NCI-H524 (cell line): ENCODE measurements at places on chromosomes 11 and 22.

DNA sequence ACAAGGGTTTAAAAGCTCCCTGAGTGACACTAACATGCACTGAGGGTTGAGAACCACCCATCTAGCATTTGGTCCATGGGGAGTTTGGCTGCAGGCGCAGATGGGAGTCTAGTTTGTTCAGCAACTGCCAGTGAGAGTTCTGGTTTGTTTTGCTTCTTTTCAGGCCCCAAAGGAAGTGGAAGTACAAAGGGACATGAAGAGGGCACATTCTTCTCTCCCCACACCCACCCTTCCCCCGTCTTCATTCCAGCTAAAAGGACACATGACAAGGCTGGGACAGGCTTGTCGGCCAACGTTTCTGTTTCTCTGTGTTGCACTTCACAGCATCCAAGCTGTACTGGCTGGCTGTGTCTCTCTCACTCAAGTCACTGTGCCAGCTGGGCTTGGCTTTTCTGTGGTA is 8.2 kb upstream of the ENDOD1 start:
- DNase-seq, result no peak

GRCh38 chr11:118213201-118213600 is 11.6 kb downstream of the JAML start:
- no peak for DNase-seq

- no peak for DNase-seq
Observed at GRCh38 chr11:15967966-15968365, 388.4 kb downstream of the SOX6 start.

- DNase-seq, result no peak
Observed at GRCh38 chr11:58919561-58919960, 19.7 kb upstream of the GLYATL1 start.

DNA sequence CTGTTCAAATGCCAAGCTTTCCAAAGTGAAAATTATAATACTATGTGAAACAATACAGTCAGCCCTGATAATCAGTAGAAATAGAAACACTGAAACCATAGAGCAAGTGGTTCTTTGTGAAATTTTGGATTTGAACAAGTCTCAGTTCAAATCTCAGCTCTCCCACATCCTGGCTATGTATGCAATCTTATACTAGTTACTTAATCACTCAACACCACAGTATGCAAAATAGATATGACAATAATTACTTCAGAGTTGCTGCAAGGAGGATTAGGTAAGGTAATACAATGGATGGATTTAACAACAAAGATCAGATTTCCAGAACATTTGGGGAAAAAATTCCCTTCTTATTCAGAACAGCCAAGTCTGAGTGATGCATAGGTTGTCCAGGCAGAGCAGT is 851.8 kb upstream of the CCDC90B start:
- DNase-seq, result peak; percentile 31

- peak; percentile 10 for DNase-seq
Observed at GRCh38 chr11:36711104-36711825, 113.2 kb upstream of the RAG2 start.

- peak; percentile 41 for DNase-seq
Observed at GRCh38 chr11:17686231-17686980, 33.0 kb upstream of the MYOD1 start.

- peak; percentile 26 for DNase-seq
Observed at GRCh38 chr11:111918390-111919256, at the start of gene C11orf52. Gene C11orf52 (plus strand): TSS chr11:111918913. CDS start chr11:111918973, 60 bp downstream.

DNA sequence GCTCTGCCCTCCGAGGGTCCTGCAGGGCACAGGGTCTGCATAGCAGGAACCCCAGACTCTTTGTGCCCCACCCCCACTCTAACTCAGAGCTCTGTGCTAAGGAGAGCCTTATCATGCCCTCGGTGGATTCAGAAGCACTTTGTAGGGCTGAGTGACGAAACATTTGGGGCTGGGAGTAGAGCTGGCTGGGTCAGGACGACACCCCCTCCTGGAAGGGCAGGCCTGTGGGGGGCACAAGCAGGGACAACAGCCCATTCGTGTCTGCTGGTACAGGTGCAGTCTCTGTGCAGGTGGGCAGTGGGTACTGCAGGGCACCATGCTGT is 8.9 kb downstream of the APOBEC3A start:
- no peak for DNase-seq

DNA sequence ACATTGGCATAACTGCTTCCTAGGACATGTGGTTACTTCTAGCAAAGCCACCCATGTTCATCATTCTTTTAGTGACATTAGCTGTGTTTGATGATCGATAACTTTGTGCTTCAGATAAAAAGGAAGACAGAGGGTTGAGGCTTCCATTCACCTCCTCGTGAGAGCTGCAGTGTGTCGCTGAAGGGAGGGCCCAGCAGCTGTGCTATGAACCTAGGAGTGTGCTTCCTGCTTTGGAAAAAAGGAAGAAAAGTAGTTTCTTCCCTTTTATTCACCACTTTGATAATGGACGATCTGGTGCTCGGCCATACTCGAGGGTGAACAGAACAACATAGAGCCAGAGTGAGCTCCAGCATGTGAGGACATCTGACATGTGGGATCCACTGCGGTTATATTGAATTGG is 6.1 kb upstream of the RFPL2 start:
- no peak for DNase-seq

GRCh38 chr22:17100621-17101020 is 15.8 kb downstream of the IL17RA start:
- DNase-seq, result no peak

GRCh38 chr11:64490562-64491216 is 100.3 kb upstream of the SLC22A12 start:
- DNase-seq, result no peak

DNA sequence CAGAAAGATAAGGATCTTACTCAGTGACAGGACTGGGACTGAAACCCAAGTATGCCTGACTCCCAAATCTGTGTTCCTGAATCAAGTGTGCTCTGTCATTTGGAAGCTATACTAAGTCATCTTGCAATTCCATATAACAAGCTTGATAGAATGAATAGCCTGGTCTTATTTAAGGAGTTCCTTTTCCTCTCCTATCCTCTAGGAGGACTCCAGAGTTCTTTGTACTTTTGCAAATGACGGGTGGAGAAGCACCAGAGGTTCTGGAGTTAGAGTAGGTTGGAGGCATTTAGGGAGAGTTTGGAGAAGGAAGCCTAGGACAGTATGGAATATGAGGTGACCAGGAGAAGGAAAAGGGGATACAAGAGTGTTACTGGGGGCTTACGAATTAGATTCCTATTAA is 92.9 kb upstream of the RCN1 start:
- no peak for DNase-seq

DNA sequence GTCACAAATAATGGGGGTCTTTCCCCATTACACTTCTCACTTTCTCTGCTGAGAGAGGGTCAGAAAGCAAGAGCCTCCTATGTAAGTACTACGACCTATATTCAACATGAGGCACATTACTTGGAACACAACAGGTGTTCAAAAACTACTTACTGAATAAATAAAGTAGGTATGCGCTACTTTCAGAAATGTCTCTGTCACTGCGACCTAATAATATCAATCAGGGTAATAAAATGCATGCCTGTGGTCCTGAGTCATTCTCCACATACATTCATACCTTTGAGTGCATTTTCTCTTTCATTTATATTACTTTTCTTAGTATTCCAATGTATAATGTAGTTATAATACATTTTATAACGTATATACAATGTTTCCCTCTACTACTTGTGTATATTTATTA is 838.9 kb downstream of the DLG2 start:
- no peak for DNase-seq

DNA sequence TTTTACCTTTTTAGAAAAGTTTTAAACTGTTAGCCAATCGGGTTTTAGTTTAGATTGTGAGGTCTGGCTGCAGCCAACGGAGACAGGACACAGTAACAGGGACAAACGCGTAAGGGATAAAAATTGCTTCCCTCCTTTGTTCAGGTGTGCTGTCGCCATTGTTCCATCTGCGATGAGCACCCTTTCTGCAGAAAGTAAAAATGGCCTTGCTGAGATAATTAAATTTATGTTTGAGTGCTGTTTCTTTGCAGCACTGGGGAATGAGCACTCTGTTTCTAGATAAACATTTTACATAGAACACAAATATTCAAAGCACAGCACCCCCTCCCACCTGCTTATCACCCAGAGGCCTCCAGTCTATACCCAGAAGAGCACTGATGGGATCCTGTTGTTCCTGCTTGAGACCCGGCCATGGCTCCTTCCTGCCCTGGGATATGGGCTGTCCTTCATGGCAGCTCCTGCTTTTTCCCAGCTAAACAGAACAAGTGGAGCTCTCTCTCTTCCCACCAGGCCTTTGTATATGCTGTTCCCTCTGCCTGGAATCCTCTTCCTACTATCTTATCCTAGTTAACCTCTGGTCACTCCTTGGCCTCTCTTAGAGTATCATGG is 34.3 kb upstream of the CELSR1 start:
- DNase-seq, result no peak

GRCh38 chr11:65546217-65546958 is 11.8 kb downstream of the LTBP3 start:
- peak; percentile 43 for DNase-seq

DNA sequence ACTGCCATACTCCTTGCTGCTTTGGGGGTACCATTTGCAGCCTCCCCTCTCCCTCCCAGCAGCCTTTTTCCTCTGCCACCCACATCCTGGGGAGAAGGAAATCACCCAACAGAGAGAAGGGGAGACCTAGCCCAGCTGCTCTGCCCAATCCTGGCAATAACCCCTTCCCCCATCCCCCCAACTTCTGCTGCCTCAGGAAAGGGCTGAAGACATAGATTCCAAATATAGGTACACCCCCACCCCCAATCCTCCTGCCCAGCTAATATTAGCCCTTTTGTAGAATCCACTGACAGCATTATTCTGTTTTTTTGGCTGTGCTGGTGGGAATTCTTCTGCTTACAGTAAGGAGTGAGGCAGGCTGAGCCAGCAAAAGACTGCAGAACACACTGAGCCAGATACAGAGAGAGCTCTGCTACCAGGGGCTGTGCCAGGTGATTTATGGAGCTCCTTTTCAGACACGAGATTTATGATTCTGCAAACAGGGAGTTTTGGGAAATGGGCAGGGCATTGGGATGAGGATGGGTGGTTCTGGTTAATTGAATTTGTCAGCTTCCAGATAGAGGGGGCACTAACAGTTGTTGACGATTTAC is 164.0 kb downstream of the TENM4 start:
- no peak for DNase-seq

GRCh38 chr22:44665115-44665514 is 36.9 kb upstream of the PRR5 start:
- DNase-seq, result no peak

DNA sequence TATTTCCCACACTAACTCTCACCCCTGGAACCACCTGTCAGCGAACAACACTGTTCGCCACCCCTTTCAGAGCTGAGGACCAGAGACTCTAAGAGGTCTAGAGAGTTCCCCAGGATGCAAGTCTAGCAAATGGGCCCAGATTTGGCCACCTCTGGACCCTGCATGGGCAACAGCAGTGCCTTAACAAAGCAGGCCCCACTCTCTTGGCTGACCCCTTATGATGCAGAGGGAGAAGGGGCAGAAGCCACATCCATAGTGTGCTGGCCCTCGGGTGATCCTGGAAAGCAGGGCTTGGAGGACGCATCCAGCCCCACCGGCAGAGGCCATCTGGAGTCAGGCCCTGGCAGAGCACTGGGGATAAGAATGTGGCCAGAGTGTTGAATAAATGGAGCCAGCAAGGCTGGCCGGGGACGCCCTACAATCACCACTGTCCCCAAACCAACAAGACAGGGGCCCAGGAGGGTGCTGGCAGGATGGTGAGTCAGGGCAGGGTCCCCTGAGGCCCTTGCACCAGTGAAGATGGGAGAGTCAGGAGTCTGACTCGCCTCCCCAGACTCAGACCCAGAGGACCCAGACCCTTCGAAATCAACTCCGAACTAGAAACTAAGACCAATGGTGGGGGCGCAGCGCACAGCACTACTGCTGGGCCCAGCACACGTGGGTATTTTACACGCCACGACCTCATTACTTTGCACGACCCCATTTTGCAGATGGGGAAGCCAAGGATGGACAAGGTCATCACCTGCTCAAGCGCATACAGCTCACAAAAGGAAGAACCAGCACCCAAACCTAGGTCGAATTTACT is 6.5 kb downstream of the CSNK1E start:
- DNase-seq, result no peak

DNA sequence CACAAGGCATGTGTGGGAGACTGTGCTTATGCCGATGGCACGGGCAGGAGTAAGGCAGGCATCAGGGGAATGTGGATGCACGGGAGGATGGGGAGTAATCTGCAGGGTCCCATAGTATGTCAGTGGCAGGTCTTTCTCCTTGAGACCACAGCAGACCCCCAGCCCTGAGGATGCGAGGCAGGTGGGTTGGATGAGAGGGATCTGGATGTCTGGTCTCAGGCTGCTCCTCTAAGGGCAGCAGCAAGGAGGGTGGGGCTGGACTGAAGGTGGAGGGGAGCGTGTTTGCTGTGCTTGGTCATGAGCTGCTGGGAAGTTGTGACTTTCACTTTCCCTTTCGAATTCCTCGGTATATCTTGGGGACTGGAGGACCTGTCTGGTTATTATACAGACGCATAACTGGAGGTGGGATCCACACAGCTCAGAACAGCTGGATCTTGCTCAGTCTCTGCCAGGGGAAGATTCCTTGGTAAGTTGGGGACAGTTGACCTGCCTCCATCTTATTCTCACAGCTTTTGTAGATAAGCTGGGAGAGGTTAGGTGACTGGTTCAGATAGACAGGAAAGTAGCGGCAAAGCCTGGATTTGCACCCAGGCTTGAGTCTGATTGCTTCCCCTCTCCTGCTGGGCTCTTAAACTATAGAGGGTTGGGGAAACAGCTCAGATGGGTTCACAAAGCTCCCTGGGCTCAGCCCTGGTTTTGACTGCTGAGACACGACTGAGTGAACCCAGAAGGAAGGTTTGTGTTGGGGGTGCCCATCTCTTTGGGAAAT is at the start of gene APOL1:
Gene APOL1, plus strand, starts transcription at position 380 of the 769 bp plus-strand sequence. CDS start 1,823 bp downstream, outside the sequence.
- DNase-seq, result no peak

DNA sequence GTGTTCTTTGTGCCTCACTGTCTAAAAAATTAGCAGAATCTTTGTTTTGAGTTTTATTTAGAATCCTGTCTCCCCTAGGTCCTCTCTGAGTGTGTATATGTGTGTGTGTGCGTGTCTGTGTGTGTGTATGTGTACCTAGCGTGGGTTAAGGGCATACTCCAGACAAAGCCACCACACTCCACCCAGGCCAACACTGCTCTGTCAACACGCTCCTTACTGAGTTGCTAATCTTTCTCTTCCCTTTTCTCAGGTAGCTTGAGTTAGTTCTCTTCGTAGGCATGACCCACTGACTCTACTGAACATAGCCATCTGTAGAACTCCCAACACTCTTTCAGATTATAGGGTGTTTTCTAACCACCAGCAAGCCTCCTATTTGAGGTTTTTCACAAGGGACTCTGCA is 131.1 kb downstream of the LRRC4C start:
- DNase-seq, result no peak
